Activated CD8-positive, alpha-beta memory T cell treated with anti-CD3 and anti-CD28 coated beads, Interleukin-2, amount 50 U/mL, for 4 hours (primary cell): ENCODE measurements at places on chromosomes 2 and 18.

DNA sequence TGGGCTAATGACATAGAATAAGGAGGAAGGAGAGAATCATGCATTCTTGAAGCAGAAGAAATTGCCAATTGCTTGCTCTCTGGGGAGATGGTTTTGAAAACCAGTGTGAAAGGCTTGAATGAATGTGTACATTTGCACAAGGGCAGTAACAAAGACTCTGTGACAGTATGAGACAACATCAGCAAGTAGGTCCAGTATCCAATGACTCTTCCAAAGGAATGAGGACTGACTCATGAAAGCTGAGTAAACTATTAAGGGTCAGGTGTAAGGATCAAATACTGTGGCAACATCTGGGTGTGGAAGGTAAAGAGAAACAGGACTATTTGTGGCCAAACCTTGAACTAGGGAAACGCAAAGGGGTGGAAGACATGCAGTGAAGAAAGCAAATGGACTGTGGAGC lies 886.0 kb upstream of the CHAC2 start:
- no peak for DNase-seq

GRCh38 chr18:5574843-5575242 lies 31.0 kb upstream of the EPB41L3 start:
- DNase-seq, result no peak

DNA sequence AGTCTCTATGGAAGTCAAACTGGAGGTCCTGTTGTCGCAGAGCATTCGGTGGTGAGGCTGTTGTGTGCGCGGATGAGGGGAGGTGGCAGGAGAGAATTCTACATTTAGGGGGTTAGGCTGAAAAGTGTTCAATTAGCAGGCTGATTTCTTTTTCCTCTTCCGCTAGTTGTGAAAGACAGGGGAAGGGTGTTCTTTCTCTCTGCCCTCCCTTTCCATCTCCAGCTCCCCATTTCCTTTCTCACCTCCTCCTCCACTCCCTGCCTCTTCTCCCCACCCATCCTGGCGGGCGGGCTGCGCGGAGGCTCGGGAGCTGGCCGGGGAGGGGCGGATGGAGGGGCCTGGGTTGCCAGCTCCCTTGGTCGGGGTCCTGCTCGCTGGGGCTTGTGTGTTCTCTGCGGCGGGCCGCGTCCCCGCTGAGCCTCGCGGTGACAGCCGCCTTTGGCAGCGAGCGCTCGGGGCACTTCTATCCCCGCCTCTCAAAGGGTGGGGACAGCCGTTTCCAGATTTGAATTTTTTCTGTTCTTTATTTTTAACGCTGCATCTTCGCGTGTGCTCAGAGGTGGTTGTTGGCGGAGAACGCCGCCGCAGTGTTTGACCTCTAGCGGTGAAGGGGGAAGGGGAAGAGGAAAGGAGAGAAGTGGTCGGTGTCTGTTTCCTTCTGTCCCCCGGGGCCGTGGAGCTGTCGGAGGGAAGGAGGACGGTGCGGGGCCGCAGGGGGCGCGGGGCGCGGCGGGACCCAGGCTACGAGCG lies 3.6 kb downstream of the SOX11 start:
- no peak for DNase-seq

DNA sequence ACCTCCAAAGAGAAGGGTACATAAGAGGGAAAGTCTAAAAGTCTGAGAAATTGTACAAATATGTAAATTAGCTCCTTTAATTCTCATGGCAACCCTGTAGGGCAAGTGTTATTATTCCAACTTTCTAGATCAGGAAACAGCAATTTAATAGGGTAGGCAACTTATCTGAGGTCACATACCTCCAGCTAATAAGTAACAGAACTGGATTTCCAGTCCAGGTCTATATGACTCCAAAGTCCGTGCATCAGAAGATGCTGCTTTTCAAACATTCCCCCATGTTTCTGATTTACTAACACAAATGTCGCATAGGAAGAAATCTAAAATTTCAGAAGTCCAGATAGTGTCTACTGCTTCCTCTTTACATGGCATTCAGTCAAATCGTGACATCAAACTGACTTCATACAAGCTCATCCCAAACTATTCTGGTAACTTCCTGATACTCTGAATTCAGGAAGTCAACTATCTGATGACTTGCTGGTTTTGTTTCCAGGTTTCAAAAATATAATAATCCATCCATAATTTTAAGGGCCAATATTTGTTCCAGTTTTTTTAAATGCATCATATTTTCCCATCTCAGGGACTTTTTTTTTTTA lies 419.3 kb upstream of the ACVR2A start:
- DNase-seq, result no peak
